Mesenchymal stem cell (in vitro differentiated cells and primary cell): ENCODE measurements at places on chromosomes 1 and 21.
A peak's percentile ranks its signal among the peaks of the same experiment; 100 is the strongest.

DNA sequence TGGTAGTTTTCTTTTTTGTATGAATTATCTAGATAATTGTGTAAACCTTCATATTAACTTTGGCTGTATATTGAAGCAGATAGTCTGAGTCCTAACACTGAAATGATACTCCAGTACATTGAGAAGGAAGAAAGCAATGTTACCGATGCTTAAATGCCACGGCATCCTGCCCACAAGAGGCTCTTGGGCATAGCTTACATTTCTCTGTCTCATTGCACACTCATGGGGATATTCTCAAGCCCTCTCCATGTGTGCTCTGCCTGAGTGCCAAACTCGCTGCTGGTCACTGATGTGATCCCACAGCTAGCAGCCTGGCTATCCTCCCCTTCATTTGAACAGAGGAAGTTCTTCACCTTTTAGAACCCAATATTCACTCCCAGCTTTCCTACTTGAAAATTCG lies 179.4 kb downstream of the TGFB2 start:
- H3K4me3 ChIP-seq = no peak overlapping the region
- H3K27me3 ChIP-seq = no peaks in the 10 kb centered on the region
- no peak for DNase-seq

GRCh38 chr1:216739793-216740192 lies 16.6 kb upstream of the ESRRG start:
- H3K27me3 ChIP-seq = peaks cover 8% of the 10 kb centered on the region
- H3K27ac ChIP-seq = no peak overlapping the region
- no peaks in the 10 kb centered on the region for H3K4me1 ChIP-seq
- DNase-seq = no peak

DNA sequence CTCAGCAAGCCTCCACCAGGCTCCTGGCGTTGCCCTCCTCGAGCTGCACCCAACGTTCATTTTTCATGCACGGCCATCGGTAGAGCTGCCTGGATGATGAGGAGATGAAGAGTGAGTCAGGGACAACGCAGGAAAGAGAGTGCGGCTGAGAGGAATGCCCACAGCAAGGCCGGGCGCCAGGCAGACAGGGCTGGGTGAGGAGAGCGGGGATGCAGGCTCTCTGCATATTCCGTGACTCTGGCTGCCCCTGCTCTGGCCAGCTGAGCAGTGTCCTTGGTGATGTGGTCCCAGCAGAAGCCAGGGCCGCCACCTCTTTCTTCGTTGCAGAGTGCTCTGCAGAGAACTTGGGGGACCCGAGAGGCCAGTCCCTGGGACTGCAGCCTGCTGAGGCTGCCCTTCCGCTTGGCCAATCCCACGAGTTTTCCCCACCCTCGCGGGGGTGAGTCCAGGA lies 10.8 kb downstream of the UMODL1 start:
- H3K27me3 ChIP-seq = no peaks in the 10 kb centered on the region
- H3K27ac ChIP-seq = no peak overlapping the region
- no peak for DNase-seq
- no peak overlapping the region for H3K4me3 ChIP-seq
- H3K4me1 ChIP-seq = peaks cover 14% of the 10 kb centered on the region

DNA sequence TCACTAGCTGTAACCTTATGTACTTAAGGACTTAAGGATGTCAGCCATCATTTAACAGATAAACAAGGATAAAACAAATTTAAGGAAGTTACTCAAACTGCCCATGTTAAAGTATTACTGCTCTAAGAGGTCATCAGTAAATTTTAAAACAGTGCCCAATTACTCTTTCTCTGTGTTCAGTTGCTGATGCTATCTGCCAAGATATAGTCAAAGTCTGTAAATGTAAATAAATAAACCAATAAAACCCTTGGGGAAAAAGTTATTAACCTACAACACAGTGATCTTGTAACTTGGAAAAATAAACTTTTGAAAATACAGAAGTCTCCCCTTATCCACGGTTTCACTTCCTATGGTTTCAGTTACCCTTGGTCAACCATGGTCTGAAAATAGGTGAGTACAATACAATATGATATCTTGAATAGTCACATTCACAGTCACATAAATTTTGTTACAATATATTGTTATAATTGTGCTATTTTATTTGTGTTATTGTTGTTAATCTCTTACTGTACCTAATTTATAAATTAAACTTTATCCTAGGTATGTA lies 501.8 kb downstream of the LMO4 start:
- no peaks in the 10 kb centered on the region for H3K27me3 ChIP-seq
- H3K27ac ChIP-seq = no peak overlapping the region

DNA sequence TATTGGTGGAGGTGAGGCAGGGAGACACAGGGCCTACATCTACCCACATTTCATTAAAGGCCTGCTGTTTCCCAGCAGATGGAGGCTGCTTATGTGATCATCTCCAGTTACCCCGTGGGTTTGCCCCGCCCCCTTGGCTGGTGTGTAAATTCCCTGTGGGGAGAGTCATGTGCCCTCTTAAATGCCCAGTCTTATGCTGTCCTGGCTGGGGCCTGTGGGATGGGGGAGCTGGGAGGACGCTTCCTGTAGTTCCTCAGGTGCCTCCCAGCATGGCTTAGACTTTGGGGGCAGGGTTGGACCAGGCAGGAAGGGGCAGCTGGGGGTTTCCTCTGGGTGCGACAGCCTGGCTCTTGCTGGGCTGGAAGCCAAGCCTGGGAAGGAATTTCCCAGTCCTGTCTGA lies 15.5 kb upstream of the CITED4 start:
- peaks cover 26% of the 10 kb centered on the region for H3K4me1 ChIP-seq
- no peaks in the 10 kb centered on the region for H3K27me3 ChIP-seq
- H3K36me3 ChIP-seq = no peaks in the 10 kb centered on the region
- peak overlapping the region; percentile 96 for H3K27ac ChIP-seq
- no peak overlapping the region for H3K4me3 ChIP-seq

DNA sequence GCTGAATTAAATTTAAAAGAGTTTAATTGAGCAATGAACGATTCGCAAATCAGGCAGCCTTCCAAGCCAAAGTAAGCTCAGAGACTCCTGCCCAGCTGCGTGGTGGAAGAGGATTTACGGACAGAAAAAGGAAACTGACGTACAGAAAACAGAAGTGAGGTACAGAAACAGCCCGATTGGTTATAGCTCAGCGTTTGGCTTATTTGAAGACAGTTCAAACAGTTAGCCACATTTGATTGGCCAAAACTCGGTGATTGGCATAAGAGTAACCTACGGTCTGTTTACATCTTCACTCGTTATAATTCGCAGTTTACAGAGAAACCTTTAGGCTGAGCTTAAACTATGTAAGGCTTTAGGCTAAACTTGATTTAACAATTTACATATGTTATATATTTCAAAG lies 46.9 kb downstream of the CR1L start:
- no peaks in the 10 kb centered on the region for H3K4me1 ChIP-seq
- H3K4me3 ChIP-seq = no peak overlapping the region
- no peaks in the 10 kb centered on the region for H3K36me3 ChIP-seq
- H3K27me3 ChIP-seq = no peaks in the 10 kb centered on the region

- H3K4me1 ChIP-seq = no peaks in the 10 kb centered on the region
- peaks cover 14% of the 10 kb centered on the region for H3K27me3 ChIP-seq
- no peak overlapping the region for H3K27ac ChIP-seq
- DNase-seq = no peak
Measured at GRCh38 chr1:101139821-101140718, 96.7 kb upstream of the S1PR1 start.

- no peak for DNase-seq
- peaks cover 2% of the 10 kb centered on the region for H3K36me3 ChIP-seq
- H3K27ac ChIP-seq = no peak overlapping the region
- no peaks in the 10 kb centered on the region for H3K4me1 ChIP-seq
- no peak overlapping the region for H3K4me3 ChIP-seq
Measured at GRCh38 chr1:213269829-213270228, 218.8 kb downstream of the RPS6KC1 start.

DNA sequence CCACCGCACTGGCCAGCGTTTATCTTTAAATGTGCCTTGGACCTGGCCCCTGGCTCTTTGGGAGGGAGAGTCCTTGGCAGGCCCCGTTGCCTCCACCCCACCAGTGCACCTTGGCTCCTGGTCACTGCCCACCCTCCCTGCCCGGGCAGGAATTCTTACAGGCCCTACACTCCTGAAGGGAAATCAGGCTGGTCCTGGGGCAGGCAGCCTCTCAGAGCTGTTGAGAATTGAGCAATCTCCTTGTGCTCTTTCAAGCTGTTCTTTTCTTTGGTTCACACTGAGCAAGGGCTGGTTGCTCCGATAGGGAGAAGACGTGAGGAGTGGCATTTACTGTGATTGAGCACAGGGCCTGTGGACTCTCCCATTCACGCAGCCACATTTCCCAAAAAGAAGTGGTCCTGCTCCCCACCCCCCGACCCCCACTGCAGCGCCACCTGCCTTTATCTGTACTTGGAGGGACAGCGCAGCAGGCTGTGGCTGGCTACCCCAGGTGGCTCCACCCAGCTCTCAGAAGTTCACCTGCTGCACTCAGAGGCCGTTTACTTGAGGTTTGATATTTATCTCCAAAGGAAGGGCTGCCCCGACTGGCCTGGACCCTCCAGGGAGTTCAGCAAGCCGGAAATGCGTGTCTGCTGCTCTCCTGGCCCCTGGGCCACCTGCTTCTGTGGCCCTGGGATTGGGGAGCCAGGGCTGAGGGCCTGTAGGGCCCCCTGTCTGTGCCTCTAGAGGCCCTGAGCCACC lies 47.8 kb downstream of the SKI start:
- H3K4me1 ChIP-seq = peaks cover 82% of the 10 kb centered on the region
- DNase-seq = peak; percentile 79
- no peak overlapping the region for H3K27ac ChIP-seq
- no peaks in the 10 kb centered on the region for H3K27me3 ChIP-seq
- H3K36me3 ChIP-seq = peaks cover 36% of the 10 kb centered on the region
- no peak overlapping the region for H3K4me3 ChIP-seq

GRCh38 chr1:209435654-209436566 lies 147.6 kb upstream of the CAMK1G start:
- peak; percentile 72 for DNase-seq
- H3K27me3 ChIP-seq = peaks cover 6% of the 10 kb centered on the region
- H3K36me3 ChIP-seq = no peaks in the 10 kb centered on the region
- H3K27ac ChIP-seq = no peak overlapping the region

GRCh38 chr1:164743976-164744375 lies 185.0 kb downstream of the PBX1 start:
- no peaks in the 10 kb centered on the region for H3K27me3 ChIP-seq
- no peak overlapping the region for H3K4me3 ChIP-seq
- H3K36me3 ChIP-seq = no peaks in the 10 kb centered on the region
- DNase-seq = no peak

DNA sequence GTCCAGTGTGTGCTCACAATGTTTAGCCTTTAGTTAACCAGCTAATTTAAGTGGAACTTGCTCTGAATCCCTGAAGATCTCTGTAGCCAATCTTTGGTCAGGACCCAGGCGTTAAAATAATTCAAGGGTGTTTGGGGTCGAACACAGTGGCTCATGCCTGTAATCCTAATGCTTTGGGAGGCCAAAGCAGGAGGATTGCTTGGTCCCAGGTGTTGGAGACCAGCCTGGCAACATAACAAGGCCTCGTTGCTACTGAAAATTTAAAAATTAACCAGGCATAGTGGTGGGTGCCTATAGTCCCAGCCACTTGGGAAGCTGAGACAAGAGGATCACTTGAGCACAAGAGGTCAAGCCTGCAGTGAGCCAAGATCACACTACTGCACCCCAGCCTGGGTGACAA lies 94.3 kb downstream of the ITSN1 start:
- no peaks in the 10 kb centered on the region for H3K4me1 ChIP-seq
- H3K27ac ChIP-seq = no peak overlapping the region
- H3K4me3 ChIP-seq = no peak overlapping the region
- no peak for DNase-seq

DNA sequence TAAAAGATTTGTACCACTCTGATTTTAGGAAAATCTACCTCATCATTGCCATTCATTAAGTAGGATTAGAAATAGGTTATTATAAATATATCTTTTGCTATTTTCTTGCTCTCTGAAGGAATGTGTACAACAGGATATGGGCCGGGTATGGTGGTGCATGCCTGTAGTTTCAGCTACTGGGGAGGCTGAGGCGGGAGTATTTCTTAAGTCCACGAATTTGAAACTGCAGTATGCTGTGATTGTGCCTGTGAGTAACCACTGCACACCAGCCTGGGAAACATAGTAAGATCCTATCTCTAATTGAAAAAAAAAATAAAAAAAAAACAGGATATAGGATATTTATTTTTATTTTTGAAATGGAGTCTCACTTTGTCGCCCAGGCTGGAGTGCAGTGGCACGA lies 50.0 kb downstream of the CLIC4 start:
- DNase-seq = no peak
- H3K4me3 ChIP-seq = no peak overlapping the region
- H3K27me3 ChIP-seq = no peaks in the 10 kb centered on the region

GRCh38 chr1:216388558-216388957 lies 34.7 kb downstream of the USH2A start:
- H3K27me3 ChIP-seq = no peaks in the 10 kb centered on the region
- H3K4me3 ChIP-seq = no peak overlapping the region
- no peaks in the 10 kb centered on the region for H3K36me3 ChIP-seq
- DNase-seq = no peak
- H3K4me1 ChIP-seq = no peaks in the 10 kb centered on the region

GRCh38 chr1:185971688-185972087 lies 237.5 kb downstream of the HMCN1 start:
- peak; percentile 79 for DNase-seq
- peaks cover 2% of the 10 kb centered on the region for H3K4me1 ChIP-seq
- no peaks in the 10 kb centered on the region for H3K27me3 ChIP-seq
- no peak overlapping the region for H3K4me3 ChIP-seq

DNA sequence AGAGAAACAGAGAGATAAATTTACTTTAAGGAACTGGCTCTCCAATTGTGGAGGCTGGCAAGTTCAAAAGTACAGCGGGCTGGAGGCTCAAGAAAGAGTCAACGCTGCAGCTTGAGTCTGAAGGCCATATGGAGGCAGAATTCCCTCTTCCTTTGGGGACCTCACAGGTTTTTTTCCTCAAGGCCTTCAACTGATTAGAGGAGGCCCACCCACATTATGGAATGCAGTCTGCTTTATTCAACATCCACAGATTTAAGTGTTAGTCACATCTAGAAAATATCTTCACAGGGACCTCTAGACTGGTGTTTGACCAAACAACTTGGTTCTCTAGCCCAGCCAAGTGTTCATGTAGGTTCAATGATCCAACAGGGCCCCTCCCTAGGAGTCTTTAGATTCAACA lies 117.8 kb downstream of the SLC35F3 start:
- no peak overlapping the region for H3K4me3 ChIP-seq
- H3K4me1 ChIP-seq = no peaks in the 10 kb centered on the region
- no peak overlapping the region for H3K27ac ChIP-seq

DNA sequence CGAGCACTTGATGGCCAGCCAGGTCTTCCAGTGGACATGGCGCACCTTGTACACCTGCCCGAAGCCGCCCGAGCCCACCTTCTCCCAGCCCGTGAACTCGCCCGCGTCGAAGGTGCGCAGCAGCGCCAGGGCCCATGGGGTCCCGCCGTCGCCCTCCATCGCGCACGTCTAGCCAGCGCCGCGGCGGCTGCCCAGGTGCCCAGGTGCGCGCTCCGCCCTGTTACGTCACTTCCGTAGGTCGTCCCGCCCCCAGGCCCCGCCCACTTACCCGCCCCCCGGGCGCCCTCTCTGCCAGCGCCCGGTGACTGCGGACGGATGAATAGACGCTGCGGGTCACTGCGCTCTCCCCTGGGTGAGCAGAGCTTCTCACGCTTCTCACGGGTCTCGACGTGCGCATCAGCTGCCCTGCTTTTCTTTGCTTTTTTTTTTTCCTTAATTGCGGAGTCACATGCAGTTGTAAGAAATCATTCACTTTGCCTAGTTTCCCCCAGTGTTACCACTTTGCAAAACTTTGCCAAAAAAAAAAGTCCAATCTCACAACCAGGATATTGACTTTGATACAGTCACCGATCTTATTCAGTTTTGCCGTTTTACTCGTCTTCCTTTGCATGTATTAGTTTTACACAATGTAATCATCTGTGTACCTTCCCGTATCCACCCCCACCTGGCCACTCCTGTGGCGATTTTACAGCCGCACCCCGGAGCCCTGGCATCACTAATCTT lies at the start of gene RIPK4:
TSS of gene RIPK4 (minus strand) at position 170 of the 723 bp plus-strand sequence. CDS start at position 159, 11 bp downstream.
- DNase-seq = no peak
- peak within 1 kb of the TSS; percentile 50 for H3K27ac ChIP-seq
- H3K27me3 ChIP-seq = peaks cover 25% of the 10 kb centered on the region
- H3K36me3 ChIP-seq = no peaks in the 10 kb centered on the region
